ENCODE measurements at places on chromosomes 4 and X.

DNA sequence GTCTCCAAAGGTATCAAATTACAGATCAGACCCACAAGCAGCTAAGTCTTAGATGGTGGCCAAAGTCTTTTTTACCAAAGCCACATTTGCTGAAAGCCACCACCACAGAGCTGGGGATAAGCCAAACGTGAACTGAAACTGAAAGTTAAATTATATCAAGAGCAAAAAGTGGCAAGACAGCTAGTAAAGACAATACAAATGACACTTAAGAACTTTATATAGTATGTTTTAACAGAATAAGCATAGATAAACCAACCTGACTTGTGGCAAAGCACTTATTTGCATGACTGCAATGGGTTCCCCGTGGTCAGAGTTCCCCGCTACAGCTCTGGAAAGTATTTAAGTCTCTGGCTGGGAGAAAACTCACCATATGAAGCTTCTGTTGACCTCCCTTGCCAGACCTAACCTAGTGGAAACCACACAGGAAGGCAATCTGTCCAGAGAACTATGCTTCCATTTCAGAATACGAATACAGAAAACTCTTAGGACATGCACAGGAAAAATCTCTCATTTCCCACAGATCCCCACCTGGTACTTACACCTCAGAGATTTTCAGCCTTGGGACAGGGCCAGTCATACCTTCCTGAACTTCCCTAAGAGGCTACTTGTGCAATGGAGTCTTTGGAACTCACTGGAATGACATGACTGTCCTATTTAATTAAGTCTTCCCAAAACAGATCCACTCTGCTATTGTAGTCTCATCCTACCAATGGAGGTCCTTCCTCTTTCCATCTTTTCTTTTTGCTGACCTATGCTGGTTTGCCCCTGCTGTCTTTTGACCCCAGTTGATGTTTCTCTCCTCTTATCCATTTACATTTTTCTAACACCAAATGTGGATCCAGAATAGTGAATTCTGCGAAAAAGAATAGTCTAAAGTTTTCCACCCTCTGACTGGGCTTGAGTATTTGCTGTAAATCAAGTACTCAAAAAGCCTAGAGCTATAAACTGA lies 225.1 kb downstream of the NR3C2 start:
- no peak for DNase-seq

DNA sequence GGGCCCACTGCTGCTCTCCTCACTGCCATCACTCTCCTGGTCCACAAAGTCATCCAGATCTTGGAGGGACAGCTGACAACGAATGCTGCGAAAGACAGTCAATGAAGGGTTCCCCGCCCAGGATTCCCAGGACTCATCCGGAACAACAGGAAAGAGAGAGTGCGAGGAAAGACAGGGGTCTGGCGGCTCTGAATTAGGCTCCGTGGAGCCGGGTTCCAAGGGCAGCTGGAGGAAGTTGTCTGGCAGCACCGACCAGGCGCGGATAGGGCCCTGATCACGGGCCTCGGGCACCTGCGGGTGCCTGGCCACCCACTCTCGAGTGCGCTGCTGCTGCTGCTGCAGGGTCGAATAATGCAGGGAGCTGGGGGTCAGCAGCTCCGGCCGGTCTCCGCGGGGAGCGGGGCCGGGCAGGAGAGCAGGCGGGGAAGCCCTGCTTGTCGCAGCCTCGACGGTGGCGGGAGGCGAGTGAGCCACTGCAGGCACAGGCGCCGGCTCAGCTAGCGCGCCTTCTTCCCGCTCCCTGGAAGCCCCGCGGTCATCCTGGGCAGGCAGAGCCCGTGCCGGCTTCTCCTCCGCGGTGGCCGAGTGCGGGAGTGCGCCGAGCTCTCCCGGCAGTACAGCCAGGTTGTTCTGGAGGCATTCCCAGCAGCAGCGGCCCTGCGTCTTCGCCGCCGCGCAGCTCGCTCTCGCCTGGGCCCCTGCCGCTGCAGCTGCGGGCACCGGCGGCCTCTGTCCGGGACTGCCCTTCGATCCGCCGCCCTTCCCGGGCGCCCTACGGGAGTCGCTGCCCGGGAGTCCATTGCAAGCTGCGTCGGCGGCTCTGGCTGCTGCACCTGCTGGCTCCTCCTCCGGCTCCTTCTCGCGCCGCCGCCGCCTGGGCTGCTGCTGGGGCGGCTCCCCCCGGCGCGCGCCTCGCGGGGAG lies 1.1 kb downstream of the SOWAHB start:
- no peak for DNase-seq

GRCh38 chr4:152936446-152937335 lies 568 bp downstream of the FHDC1 start:
- no peak for DNase-seq

GRCh38 chrX:48938721-48939425 lies 18.5 kb downstream of the OTUD5 start:
- peak; percentile 58 for DNase-seq

DNA sequence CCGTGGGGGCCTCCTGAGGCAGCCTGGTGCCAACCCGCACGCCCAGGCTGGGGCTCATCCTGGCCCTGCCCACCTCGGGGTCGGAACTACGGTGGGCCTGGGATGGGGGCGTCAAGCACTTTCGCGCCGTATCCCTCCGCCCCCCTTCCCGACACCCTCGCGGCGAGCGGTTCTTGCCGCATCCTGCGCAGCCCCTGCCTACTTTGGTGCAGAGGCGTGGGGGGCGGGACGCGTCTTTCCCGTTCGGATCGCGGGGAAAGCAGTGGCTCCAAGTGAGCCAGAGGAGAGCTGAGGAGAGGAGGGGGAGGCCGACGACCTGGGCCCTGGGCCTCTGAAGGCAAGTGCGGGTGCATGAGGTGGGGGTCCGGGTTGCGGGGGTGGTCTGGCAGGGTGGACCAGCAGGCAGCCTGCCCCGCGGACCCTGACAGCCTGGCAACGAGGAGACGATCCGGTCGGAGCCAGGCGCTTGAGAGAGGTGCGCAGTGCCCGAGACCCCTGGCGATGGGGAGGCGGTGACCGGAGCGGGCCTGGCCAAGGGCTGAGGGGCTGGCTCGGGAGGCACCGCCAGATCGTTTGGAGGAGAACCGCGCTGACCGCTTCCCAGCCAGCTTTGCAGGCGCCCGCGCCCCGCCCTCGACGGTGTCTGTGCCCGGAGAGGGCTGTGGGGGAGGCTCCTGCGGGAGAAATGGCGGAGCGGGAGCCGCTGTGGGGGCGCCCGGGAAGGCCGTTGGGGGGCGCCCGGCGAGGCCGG lies at the start of gene GPRASP2:
TSS of gene GPRASP2 (plus strand) at position 233 of the 751 bp plus-strand sequence. CDS start 2,422 bp downstream, outside the sequence.
- DNase-seq, result no peak

DNA sequence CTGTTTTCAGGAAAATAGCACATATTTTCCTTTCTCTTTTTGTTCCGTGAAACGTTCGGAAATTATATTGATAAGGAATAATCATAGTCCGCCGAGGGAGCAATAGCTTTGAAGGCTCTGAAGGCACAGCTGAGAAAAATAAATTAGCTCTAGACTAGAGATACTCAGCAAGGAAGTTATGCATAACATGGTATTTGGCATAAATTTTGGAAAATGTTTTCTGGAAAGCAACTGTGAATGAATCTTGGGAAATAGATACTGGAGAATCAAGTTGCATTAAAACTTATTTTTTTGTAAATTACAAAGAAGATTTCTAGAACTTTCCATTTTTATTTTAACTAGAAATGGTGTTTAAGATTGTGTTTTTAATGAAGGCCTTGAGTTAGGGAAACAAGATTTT lies 92.4 kb downstream of the HPRT1 start:
- DNase-seq, result no peak

- no peak for DNase-seq
These were observed 35.4 kb downstream of the JADE1 start for GRCh38 chr4:128844931-128845330.

GRCh38 chr4:20273793-20274192 lies 22.1 kb downstream of the SLIT2 start:
- no peak for DNase-seq

- no peak for DNase-seq
These were observed 21.2 kb downstream of the TRIML1 start for GRCh38 chr4:188160406-188160805.

DNA sequence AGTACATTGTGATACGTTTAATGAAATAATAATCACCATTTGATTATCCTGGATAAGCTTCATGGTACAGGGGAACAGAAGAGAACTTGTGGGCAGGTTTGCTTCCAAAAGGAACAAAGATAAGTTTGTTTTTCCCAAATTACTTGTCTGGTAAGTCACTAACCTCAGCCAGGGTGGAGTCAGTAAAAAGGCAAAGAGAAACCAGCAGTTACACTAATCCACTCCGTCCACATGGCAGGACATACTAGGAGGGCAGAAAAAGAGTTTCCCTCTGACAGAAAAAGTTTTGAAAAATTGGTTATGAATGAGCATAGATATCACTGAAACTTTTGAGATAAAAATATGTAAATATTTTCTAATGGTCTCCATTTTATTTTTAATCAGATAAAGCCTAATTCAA lies 285.9 kb downstream of the IL15 start:
- no peak for DNase-seq

GRCh38 chrX:123959281-123960063 lies 2.0 kb upstream of the STAG2 start:
- no peak for DNase-seq

- no peak for DNase-seq
These were observed 67.5 kb downstream of the NEUROG2 start for GRCh38 chr4:112448306-112449132.

GRCh38 chr4:74504212-74504611 lies 59.3 kb downstream of the AREG start:
- no peak for DNase-seq

- DNase-seq, result no peak
These were observed 6.4 kb downstream of the NKX6-1 start for GRCh38 chr4:84492737-84493091.

DNA sequence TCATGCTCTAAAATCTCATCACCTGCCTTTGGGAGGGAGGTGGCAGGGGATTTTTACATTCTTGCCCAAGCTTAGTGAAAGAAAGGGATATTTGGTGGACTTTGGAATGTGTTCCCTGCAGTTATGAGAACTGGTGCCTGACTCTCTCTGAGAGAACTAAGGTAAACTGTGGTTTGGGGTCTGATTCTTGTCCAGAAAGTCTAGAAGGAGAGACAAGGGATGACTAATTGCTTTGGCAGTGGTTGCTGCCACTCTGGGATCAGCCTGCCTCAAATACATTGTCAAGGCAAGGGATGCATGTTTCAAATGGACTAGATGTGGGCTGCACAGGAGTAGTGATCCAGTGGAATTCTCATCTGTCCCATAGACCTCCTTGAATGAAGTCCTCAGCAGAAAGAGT lies 115.2 kb downstream of the DDIT4L start:
- DNase-seq, result no peak

- no peak for DNase-seq
These were observed 963.1 kb downstream of the RPA4 start for GRCh38 chrX:97846718-97847237.

- no peak for DNase-seq
These were observed 440.4 kb upstream of the ZFP42 start for GRCh38 chr4:187555174-187555573.

GRCh38 chrX:470686-471085 lies 84.0 kb upstream of the PPP2R3B start:
- no peak for DNase-seq

DNA sequence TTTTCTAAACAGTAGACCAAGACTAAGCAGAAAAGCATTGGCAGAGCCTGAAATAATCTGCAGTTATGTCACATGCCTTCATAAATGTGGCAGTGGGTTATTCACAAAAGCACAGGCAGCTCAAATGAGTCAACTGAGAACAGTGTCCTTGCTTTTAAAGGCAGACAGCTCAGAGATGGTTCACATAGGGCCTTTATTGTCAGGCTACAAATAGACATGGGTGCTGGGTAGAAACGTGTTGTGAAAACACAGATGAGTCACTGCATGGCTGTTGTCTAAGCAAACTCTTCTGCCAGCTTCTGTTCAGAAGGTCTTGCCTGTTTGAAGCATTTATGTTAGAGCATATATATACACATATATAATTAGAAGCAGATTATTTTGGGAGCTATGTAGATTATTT lies 118.0 kb downstream of the SLC4A4 start:
- DNase-seq, result no peak

GRCh38 chrX:97070346-97070745 lies 186.6 kb downstream of the RPA4 start:
- no peak for DNase-seq

DNA sequence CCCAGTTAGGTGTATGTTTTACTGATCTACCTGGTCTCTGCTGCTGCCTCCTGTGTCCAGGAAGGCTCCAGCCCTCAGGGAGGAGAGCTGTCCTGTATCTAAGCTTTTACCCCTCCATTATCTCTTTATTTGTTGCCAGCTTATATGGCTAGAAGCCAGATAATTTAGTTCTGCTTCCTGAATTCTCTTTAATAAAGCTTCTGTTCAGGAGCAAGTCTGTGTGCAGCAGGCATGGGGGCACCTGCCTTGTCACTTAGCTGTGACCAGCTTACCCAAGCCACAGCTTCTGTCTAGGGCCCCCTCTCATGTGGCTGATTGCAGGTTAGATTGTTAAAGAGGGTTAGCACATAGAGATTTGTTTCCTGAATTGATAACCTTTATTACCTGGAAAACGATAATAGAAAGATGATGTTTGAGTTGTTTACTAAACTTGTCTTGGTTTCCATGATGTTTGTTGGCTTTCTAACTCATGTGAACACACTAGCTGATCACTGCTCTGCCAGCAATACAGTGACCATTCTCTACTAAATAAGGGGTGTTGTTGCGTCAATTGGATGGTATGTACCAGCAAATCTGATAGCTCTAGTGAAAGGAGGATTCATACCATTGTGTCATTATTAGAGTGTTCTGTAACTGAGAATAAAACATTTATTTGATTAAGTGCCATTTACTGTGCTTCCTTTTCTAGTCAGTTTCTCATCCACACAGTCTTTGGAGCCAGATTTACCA lies 189.8 kb upstream of the ANK2 start:
- DNase-seq, result no peak

DNA sequence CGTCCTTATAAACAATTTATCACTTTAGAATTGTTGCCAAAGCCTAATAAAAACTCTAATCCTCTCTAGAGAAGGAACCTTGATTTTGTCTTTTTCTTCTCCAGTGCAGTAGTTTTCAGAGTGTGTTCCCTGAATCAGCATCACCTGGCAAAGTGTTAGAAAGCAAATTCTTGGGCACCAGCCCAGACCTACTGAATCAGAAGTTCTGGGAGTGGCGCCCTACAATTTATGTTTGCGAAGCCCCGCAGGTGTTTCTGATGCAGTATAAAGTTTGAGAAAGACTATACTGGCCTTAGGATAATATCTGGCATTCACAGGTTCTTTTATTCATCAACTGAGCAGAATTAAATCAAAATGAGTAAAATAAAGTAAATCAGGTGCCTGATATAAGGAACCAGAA lies 645.8 kb upstream of the ATOH1 start:
- DNase-seq, result no peak

DNA sequence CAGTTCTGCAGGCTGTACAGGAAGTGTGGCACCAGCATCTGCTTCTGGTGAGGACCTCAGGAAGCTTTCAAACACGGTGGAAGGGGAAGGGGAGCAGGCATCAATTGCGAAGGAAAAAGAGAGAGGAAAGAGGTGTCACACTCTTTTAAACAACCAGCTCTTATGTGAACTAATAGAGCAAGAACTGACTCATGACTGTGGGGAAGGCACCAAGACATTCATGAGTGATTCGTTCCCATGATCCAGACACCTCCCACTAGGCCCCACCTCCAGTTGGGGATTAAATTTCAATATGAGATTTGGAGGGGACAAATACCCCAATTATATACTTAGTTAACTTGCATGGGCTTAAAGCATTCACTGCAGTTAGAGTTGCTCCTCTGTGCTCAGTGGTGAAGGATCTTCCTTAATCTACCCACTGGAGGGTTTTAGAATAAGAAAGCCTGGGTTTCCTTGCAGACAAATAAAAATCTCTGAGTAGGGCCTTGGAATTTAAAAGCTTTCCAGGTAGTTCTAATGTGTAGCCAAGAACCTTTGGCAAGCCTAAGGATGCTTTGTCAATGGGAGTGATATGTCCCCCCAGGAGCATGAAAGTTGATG lies 60.0 kb downstream of the SYNPO2 start:
- no peak for DNase-seq

Measured in stimulated activated CD8-positive, alpha-beta memory T cell treated with anti-CD3 and anti-CD28 coated beads, Interleukin-4, amount 100 ng/mL, for 24 hours (primary cell).